ENCODE measurements at places on chromosomes 5 and 9. TPM values are rescaled to one million over a fixed set of nuclear protein-coding genes. Genes with fewer than 3 reads are reported as not detected.

The ZNF366 gene
- total RNA-seq = 3.3 TPM

The ANKRD20A1 gene
- total RNA-seq = 9.6 TPM

The PCDHGA1 gene
- 2.0 TPM for total RNA-seq

GRCh38 chr5:161847447-161847846 lies 473 bp upstream of the GABRA1 start:
- DNase-seq = no peak

GRCh38 chr9:137621131-137621757 lies 2.4 kb downstream of the EHMT1 start:
- no peak for DNase-seq

GRCh38 chr5:169945831-169946261 lies 34.4 kb downstream of the INSYN2B start:
- DNase-seq = peak; percentile 8

- no peak for DNase-seq
These were observed 6.3 kb upstream of the CAMK2A start for GRCh38 chr5:150295741-150296486.

- no peak for DNase-seq
These were observed 87.9 kb upstream of the NEURL1B start for GRCh38 chr5:172553167-172553566.

Data from tibial nerve (tissue), 4 donors.